ENCODE measurements at places on chromosomes 3 and 15.

DNA sequence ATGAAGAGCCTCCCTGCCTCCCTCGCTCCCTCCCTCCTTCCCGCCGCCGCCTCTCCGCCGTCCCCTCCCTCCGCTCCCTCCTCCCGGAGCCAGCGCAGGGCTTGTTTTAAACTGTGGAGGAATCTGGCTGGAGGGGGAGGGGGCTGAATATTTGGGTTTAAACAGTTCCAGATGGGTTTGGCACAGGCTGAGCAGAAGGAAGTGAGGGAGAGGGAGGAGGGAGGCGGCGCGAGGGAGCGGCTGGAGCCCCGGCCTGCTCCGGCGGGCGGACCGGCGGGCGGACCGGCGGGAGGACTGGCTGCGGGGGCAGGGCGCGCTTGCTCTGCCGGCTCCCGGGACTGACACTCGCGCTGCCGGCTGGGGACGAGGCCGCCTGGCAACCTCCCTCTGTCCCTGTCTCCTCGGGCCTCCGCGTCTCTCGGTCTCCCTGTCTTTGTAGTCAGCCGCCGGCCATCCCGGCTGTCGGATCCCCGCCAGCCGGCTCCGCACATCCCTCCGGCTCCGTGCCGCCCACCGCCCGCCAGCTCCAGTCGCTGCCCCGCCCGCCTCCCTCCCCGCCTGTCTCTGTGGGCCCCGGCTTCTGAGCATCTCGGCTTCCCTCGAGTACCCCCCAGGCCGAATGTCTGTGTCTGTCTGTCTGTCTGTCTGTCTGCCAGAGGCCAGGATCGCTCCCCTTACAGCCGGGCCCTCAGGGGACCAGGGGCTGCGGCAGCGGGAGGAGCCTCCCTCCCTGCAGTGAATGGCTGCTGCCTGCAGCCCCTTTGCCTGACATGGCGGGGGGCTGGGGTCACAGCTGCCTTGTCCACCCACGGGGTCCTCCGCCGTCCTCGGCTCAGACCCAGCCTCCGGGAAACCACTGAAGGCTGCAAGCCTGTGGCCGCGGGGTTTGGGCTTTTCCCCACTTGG, 7.6 kb downstream of the EPHB3 start:
- DNase-seq: peak; percentile 93

GRCh38 chr3:136149667-136150066, 46.5 kb downstream of the MSL2 start:
- no peak for DNase-seq

GRCh38 chr15:97598353-97598798, 362.1 kb upstream of the ARRDC4 start:
- no peak for DNase-seq

DNA sequence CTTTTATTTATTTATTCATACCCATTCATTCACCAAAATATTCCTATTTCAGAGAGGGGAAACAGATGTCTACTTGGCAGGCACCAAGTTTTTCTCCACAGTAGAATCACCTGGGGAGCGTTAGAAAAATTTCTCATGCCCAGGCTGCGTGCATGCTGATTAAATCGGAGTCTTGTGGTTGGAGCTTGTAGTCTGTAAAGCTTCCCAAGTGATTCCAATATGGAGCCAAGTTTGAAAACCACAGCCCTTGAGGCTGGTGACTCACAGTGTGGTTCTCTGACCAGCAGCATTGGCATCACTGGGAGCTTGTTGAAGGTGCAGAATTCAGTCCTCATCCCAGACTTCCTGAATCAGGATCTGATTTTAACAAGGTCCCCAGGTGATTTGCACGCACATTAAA, 49.7 kb downstream of the PDHB start:
- peak; percentile 83 for DNase-seq

DNA sequence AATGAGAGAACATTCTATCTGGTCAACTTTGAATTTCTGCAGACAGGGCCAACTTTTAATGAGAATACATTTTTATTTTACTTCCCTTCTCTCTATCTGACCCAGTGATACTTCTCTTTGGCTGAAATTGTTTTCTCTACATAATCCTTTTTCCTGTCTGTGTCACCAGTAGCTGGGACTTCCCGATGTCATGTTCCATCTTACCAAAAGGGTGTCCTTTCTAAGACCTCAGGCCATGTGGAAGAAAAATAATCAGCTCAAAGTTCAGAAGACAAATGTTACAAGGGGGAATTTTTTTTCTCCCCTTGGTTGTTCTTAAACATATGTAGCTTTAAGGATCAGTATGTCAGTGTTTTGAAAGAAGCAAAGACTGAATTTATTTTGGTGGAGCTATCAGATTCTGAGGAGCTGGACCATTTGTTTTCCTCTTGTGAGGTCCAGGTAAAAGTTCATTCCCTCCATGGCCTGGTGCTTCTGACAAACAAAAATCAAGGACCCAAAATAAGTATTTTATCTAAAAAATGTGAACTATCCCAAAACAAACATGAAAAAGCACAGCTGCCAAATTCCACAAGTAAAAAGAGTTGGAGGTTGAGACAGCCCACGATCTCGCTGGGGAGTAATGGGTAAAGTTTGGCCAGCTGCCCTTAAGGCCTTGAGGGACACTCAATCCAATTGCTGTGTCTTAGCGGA, 859.4 kb upstream of the NR2F2 start:
- no peak for DNase-seq

DNA sequence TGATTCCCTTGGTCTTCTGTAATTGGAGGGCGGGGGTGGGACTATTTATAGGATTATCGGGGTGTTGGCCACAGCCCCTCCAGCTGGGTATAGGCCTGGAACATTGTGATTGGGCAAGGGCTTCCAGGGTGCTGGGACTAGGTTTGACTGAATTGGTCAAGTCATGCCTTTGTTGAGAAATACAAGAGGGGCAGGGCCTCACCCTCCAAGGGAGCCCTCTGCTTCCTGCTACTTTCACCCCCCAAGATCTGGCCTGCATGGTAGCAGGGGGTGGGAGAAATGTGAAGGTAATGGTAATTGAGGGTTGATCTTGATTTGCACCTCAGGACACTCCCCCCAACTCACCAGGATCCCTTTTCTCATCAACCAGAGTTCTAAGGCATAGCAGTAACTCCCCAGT, 25.2 kb downstream of the TRIM71 start:
- no peak for DNase-seq

GRCh38 chr15:63194880-63195568, 5.6 kb downstream of the RAB8B start:
- no peak for DNase-seq

GRCh38 chr3:77247817-77248216, 207.9 kb downstream of the ROBO2 start:
- no peak for DNase-seq

DNA sequence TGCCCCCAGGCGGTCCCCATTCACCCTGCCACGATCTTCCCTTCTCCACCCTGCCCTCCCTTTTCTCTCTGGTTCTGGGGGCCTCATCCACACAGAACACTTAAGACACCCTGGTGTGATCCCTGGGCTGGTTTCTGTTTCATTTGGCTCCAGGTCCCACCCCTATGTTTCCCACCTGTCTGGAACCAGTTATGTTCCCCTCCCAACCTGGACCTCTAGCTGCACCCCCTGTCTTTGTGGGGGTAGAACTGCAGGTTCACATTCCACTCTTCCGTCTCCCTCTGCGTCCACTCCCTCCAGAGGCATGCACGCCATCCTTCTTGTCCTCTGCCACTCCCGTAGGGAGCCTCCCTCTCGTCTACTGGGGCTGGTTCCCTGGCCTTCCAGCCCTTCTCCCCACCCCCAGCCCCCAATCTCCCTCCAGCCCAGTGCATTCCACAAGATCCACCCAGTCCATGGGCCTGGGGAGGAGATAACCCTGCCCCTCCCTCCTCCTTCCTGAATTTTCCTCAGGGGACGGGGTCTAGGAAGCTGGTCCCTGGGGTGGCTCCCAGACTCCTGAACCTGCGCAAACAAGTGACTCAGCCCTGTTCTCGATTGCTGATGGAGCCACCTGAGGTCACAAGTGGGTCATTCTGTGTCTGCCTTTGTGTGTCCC, 73.8 kb downstream of the ABTB1 start:
- no peak for DNase-seq

GRCh38 chr15:77002436-77002835, 7.5 kb downstream of the PSTPIP1 start:
- DNase-seq: no peak

DNA sequence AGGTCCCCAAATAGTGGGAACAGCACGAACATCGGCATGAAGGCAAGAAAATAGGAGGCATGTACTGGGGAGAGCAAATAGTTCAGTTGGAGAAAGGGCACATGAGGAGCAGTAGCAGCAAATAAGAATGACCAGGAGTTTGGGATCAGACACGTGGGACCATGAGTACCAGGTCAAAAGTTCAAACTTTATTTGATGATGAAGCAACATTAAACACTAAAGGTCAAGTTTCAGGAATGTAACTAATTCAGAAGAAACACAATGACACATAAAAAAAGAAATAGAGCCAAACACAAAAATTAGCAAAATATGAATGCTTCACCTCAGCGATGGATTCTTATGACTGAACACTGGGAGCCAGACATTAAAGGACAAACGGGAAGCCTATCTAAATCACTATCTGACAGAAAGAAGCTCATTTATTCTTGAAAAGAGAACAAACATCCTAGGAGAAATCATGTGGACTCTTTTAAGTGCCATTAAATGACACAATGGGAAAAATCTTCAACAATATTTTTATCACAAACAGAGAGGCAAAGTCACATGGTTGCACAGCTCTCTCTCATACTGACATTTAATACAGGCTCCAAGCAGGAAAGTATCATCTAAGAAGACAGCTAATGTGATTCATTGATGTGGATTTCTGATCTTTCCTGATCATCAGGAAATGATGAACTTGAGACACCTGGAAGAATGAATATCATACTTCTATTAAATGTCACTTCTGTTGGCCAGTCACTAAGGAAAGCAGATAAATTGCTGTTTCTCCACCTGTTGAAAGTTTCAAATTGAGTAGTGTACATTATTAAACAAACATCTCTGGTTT, 216.9 kb upstream of the THBS1 start:
- no peak for DNase-seq

DNA sequence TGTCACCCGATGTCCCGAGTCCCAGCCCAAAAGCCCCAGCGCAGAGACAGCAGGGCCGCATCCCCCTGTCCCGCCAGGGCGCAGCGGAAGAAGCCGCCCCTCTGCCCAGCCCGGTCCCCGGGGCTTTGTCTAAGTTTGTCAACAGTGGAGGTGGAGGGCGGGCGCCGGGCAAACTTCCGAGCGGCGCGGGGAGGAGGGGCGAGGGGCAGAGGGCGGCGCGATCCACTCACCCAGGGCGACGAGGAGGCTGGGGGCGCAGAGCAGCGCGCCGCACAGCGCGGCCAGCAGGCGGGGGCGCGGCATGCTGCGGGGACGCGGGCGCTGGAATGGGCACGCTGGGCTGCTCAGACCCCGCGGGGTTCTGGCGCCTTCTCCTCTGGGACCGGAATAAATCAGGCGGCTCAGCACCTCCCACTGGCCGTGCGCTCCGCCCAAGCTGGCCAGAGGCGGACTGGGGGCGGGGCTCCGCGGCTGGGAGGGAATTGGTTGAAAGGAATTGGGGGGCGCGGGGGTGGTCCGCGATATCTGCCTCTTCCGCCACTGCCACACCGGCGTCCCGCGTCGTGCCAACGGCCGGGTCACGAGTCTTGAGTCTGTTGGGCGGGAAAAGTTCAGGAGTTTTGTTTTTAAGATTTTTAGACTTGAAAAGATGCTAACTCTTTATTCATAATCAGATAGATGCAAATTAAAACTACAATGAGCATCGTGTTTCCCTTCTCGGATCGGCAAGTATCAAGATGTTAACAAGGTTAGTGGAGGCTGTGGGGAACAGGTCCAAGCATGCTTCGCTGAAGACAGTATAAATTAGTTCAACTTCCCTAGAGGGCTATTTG, at the start of gene MFGE8:
Gene MFGE8 (minus strand): TSS at position 363 of the 833 bp plus-strand sequence. CDS start 60 bp downstream, at position 303.
- DNase-seq: peak; percentile 81

DNA sequence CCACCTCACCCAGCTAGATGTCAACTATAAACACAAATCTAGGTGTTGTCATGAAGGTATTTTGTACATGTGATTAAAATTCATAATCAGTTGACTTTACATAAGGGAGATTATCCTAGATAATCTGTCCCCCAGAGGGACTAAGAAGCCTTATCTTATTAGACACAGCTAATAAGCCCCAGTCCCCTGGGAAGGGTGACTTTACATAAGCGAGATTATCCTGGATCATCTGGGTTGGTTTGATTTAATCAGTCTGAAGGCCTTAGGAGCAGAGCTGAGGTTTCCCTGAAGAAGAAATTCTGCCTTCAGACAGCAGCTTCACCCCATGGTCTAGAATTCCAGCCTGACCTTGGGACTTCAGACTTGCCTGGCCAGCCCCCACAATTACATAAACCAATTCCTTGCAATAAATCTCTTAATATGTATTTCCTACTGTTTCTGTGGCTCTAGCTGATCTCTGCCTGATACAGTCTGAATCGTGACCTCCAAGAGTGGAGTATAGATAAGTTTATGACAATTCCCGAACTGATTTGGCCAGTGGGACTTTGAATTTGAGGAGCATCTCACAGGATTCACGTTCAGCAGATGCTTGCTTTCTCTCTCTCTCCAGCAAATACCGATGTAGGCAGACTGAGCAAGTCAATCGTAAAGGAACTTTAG, 66.5 kb downstream of the MRPL46 start:
- DNase-seq: no peak

- no peak for DNase-seq
Observed at GRCh38 chr3:35659768-35660167, 20.4 kb downstream of the ARPP21 start.

GRCh38 chr3:192082730-192083660, 622.0 kb downstream of the PYDC2 start:
- no peak for DNase-seq

GRCh38 chr3:63911873-63912767, at the start of gene SCAANT1:
Gene SCAANT1, minus strand, starts transcription at chr3:63912383.
- peak; percentile 86 for DNase-seq

- no peak for DNase-seq
Observed at GRCh38 chr3:195098741-195099525, 172.0 kb downstream of the XXYLT1 start.

DNA sequence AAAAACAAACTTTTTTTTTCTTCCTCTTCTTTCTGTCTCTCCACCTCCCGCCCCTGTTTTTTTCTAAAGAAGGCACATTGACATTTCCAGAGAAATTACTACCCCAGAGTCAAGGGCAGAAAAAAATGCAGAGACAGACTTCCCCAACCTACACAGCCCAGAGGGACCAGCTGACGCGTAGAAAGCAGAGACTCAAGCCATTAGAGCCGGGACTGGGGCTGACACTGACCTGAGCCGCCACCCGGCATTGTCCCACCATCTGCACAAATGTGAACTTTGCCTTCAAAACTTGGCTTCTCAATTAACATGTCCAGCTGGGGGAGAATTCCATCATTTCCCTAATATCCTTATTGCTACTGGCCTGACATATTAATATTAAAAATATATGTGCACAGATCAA, 385.6 kb downstream of the NR2F2 start:
- DNase-seq: no peak

DNA sequence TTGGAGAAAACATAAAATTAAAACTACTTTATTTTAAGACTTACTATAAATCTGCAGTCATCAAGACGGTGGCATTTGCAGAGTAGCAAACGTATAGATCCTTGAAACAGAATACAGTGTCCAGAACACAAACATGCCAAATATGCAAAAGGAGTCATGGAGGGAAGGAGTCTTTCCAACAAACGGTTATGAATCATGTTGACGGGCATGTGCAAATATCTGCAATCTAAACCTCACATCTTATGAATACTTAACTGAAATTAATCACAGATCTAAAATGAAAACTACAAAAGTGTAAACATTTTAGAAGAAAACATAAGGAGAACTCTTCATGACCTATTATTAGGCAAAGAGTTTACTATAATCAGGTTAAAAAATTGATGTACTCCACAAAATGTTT, 69.4 kb downstream of the TFRC start:
- DNase-seq: peak; percentile 31
